GM23248 (cell line): ENCODE measurements at places on chromosomes 2 and 18. TPM values are rescaled to one million over a fixed set of nuclear protein-coding genes. Genes with fewer than 3 reads are reported as not detected.
A peak's percentile ranks its signal among the peaks of the same experiment; 100 is the strongest.

- 0 out of 2 replicates have a peak, but pooled peaks cover 3% of the 10 kb centered on the region for H3K27me3 ChIP-seq
- H3K4me3 ChIP-seq = no peak overlapping the region
- H3K4me1 ChIP-seq = no peaks in the 10 kb centered on the region
- no peak overlapping the region for H3K27ac ChIP-seq
- DNase-seq = no peak
Measured at GRCh38 chr2:99910902-99911301, 231.5 kb downstream of the AFF3 start.

- H3K4me1 ChIP-seq = peaks cover 8% of the 10 kb centered on the region
- peak; percentile 53 for DNase-seq
- no peaks in the 10 kb centered on the region for H3K36me3 ChIP-seq
- no peaks in the 10 kb centered on the region for H3K27me3 ChIP-seq
- H3K4me3 ChIP-seq = no peak overlapping the region
Measured at GRCh38 chr2:200797242-200797770, 14.4 kb upstream of the BZW1 start.

GRCh38 chr18:52907543-52908308 is 567.7 kb downstream of the DCC start:
- no peaks in the 10 kb centered on the region for H3K4me1 ChIP-seq
- H3K4me3 ChIP-seq = no peak overlapping the region
- no peak overlapping the region for H3K27ac ChIP-seq
- DNase-seq = no peak
- H3K27me3 ChIP-seq = no peaks in the 10 kb centered on the region

- H3K4me1 ChIP-seq = peaks cover 31% of the 10 kb centered on the region
- DNase-seq = peak; percentile 96
- no peaks in the 10 kb centered on the region for H3K36me3 ChIP-seq
- H3K27ac ChIP-seq = peak overlapping the region; percentile 65
- no peak overlapping the region for H3K4me3 ChIP-seq
Measured at GRCh38 chr2:152573168-152573567, 144.1 kb downstream of the PRPF40A start.

DNA sequence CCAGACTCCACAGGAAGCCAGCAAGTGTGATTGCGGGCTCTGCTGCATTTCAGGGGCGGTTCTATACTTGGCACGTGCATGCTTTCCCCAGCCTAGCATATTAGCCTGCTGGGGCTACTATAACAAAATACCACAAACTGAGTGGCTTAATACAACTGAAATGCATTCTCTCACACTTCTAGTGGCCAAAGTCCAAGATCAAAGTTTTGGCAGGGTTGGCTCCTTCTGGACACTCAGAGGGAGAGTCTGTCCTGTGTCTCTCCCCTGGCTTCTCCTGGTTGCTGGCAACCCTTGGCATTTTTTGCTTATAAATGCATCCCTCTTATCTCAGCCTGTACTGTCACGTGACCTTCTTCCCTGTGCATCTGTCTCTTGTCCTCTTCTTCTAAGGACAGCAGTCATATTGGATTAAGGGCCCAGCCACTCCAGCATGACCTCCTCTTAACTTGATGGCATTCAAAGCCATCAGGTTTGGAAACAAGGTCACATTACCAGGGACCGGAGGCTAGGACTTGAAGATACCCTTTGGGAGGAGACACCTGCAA is 138.7 kb downstream of the RNF152 start:
- no peak overlapping the region for H3K27ac ChIP-seq
- no peak overlapping the region for H3K4me3 ChIP-seq
- DNase-seq = no peak
- H3K4me1 ChIP-seq = no peaks in the 10 kb centered on the region

- peak; percentile 61 for DNase-seq
- H3K36me3 ChIP-seq = peaks cover 33% of the 10 kb centered on the region
- H3K27me3 ChIP-seq = no peaks in the 10 kb centered on the region
- H3K4me3 ChIP-seq = no peak overlapping the region
- peaks cover 49% of the 10 kb centered on the region for H3K4me1 ChIP-seq
- peak overlapping the region; percentile 94 for H3K27ac ChIP-seq
Measured at GRCh38 chr18:70334728-70335329, 46.0 kb downstream of the SOCS6 start.

DNA sequence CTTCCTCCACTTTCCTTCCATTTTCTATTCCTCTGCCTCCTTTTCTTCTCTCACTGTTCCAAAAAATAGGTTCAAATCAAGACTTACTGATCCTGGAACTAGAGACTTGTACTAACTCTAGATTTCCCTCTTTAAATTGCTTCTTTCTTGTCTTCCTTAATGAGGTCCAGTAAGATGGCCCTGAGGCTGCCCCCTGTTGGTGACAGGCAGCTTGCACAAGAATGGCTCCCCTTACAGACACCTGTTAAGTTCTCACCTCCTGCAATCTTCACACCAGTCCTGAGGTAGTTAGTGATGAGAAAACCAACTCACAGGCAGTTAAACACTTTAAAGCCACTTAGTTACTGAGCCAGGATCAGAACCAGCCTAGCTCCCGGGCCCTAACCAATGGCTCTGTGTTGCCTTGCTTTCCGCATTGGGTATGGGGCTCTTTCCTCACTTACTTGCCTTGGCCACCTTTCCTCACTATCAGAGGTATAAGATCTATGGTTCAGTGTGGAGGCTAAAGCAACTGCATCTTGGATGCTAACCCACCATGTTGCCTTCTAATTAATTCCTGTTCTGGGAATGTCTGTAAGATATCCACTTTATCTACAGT is 130.6 kb downstream of the AKAIN1 start:
- no peak overlapping the region for H3K4me3 ChIP-seq
- H3K27ac ChIP-seq = no peak overlapping the region
- H3K36me3 ChIP-seq = no peaks in the 10 kb centered on the region
- H3K4me1 ChIP-seq = 0 out of 2 replicates have a peak, but pooled peaks cover 5% of the 10 kb centered on the region

- H3K4me3 ChIP-seq = no peak overlapping the region
- H3K4me1 ChIP-seq = peaks cover 4% of the 10 kb centered on the region
- DNase-seq = no peak
- H3K27ac ChIP-seq = no peak overlapping the region
- H3K27me3 ChIP-seq = no peaks in the 10 kb centered on the region
Measured at GRCh38 chr2:152600697-152601096, 116.6 kb downstream of the PRPF40A start.

GRCh38 chr2:231662811-231663457 is 45.4 kb upstream of the PTMA start:
- H3K27ac ChIP-seq = peak overlapping the region; percentile 56
- DNase-seq = no peak
- H3K36me3 ChIP-seq = no peaks in the 10 kb centered on the region
- no peaks in the 10 kb centered on the region for H3K27me3 ChIP-seq
- H3K4me3 ChIP-seq = peak overlapping the region; percentile 65

DNA sequence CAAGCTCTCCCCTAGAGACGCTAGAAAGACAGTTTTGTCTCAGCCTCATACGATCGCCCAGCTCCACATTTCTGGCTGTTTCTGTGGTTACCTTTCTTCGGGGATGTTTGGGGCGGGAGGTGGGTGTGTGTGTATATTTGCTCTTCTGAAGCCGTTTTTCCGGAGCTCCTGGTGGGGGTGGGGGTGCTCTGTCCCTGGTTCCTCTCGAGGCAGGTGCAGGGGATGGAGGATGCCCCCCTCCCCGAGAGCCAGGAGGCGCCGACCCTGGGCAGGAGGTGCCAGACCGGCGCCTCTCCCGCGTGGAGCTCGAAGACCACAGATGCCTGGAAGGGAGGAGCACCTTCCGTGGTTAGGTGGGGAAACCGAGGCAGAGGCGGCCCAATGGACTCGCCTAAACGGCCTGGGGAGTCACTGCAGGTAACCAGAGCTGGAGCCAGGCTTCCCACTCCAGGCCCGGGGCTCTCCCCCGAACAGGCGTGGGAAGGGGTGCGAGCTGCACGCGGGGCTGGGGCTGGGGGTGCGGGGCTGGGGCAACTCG is 694 bp upstream of the HPCAL1 start:
- H3K4me1 ChIP-seq = peaks cover 27% of the 10 kb centered on the region
- H3K4me3 ChIP-seq = peak overlapping the region; percentile 90
- DNase-seq = no peak
- no peaks in the 10 kb centered on the region for H3K36me3 ChIP-seq

DNA sequence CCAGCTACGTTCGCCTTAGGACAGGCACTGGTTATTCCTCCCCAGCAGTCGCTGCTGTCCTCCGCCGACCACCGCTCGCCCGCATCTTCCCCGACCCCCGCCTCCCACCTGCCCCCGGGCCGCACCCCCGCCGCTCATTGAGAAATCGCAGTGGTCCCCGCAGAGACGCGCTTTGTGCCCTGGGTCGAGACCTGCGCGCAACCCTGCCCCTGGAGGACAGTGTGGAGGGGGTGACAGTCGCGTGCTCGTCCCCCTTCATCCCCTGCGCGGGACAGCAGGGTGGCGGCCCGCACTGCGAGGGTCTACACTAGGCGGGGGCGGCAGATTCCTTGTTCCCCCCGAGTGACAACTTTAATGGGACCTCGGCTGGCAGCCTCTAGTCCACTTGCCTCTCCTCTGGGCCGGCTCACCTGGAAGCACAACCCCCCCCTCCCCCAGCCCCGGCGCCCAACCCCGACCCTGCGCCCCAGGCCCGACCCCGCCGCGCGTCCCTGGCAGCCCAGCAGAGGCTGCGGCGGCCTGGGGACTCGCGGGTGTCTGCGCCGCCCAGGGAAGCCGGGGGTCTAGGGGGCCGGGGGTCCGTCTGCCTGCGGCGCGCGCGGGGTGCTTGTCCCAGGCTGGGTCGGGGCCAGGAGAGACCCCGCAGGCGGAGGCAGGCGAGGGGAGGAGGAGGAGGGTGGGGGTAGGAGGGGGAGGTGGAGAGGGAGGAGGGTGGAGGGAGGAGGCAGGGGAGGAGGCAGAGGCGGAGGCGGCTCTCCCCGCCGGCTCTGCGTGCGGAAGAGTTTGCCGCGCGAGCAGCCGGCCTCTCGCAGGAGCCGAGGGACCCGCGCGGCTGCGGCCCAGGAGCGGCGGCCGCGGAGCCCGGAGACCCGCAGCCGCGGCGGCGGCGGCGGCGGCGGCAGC is at the start of gene NPAS2:
Gene NPAS2 (plus strand): TSS at position 770 of the 903 bp plus-strand sequence. CDS start 84,616 bp downstream, outside the sequence.
- H3K4me1 ChIP-seq = peaks cover 22% of the 10 kb centered on the region
- H3K27me3 ChIP-seq = no peaks in the 10 kb centered on the region
- peak within 1 kb of the TSS; percentile 72 for H3K4me3 ChIP-seq
- peak; percentile 75 for DNase-seq
- H3K36me3 ChIP-seq = no peaks in the 10 kb centered on the region
- H3K27ac ChIP-seq = no peak within 1 kb of the TSS

DNA sequence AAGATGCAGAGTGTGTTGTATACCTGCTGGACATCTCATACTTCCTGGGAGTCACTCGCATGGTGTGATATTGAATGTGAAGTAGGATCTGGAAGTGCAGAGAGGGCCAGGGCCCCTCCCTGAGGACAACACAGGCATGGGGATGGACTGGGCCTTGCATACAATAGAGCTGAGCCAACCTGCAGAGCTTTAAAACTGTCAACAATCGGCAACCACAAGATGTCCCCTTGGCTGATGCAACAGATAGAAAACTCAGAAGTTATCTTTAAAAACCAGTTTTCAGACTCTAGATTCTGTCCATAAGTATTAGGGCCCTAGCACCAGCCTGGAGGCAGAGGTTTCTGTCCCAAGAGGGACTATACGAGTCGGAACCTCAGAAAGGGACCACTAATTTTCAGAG is 19.7 kb downstream of the EVA1A start:
- peak overlapping the region; percentile 53 for H3K27ac ChIP-seq
- no peak for DNase-seq
- no peak overlapping the region for H3K4me3 ChIP-seq
- H3K36me3 ChIP-seq = peaks cover 19% of the 10 kb centered on the region

The TSPYL6 gene
- total RNA-seq = not detected in 2 replicates

The NYAP2 gene
- not detected in 2 replicates for total RNA-seq

The UGT1A10 gene
- total RNA-seq = not detected in 2 replicates

The LDLRAD4 gene
- not detected in 2 replicates for total RNA-seq

The MBOAT2 gene
- total RNA-seq = 87.4 and 116 TPM in 2 replicates

The TACR1 gene
- 0.11 and 0.13 TPM in 2 replicates for total RNA-seq

The ANKZF1 gene
- 27.8 and 32.6 TPM in 2 replicates for total RNA-seq

The AP1S3 gene
- total RNA-seq = 0.43 and 1.8 TPM in 2 replicates

The GALR1 gene
- not detected in 2 replicates for total RNA-seq

The ASB18 gene
- total RNA-seq = not detected in 2 replicates

The ZC3H6 gene
- 2.5 and 3.3 TPM in 2 replicates for total RNA-seq

The GMCL1 gene
- total RNA-seq = 9.6 and 15.7 TPM in 2 replicates
